Esophagus squamous epithelium (tissue), 5 donors: ENCODE measurements at places on chromosomes 16 and 17.

DNA sequence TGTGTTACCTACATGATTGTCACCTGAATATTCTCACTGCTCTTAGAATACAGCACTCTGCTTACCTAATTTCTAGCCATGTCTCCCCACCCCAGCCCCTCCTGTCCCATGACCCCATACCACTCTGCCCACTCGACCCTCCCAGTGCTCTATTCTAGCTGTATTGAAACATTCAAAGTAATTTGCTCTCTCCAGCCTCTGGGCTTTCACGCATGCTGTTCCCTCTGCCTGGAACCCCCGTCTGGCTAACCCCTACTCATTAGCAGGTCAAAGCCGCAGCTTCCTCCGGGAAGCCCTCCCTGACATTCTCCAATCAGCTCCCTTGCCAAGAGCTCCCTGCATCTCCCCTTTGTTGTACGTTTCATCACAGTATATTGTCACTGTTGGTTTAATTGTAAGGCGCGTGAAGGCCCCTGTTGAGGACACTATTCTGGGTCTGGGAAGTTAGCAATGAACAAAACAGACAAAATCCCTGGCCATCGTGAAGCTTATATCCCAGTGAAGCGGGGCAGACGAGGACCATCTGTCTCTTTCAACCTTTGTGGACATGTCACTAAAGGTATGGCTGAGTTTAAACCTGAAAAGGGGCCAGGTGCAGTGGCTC lies 72.3 kb upstream of the LHX1 start:
- no peak for DNase-seq

GRCh38 chr16:1313721-1314369 lies 4.4 kb downstream of the UBE2I start:
- DNase-seq = no peak

DNA sequence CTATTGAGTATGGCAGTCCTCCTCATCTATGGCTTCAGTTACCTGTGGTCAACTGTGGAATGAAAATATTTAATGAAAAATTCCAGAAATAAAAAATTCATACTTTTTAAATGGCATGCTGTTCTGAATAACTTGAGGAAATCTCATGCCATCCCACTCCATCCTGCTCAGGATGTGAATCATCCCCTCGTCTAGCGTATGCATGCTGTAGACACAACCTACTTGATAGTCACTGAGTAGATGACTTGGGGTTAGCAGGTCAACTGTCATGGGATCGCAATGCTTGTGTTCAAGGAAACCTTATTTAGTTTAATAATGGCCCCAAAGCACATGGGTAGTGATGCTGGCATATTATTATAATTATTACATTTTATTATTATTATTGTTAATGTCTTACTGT lies 4.8 kb upstream of the VAC14 start:
- no peak for DNase-seq

DNA sequence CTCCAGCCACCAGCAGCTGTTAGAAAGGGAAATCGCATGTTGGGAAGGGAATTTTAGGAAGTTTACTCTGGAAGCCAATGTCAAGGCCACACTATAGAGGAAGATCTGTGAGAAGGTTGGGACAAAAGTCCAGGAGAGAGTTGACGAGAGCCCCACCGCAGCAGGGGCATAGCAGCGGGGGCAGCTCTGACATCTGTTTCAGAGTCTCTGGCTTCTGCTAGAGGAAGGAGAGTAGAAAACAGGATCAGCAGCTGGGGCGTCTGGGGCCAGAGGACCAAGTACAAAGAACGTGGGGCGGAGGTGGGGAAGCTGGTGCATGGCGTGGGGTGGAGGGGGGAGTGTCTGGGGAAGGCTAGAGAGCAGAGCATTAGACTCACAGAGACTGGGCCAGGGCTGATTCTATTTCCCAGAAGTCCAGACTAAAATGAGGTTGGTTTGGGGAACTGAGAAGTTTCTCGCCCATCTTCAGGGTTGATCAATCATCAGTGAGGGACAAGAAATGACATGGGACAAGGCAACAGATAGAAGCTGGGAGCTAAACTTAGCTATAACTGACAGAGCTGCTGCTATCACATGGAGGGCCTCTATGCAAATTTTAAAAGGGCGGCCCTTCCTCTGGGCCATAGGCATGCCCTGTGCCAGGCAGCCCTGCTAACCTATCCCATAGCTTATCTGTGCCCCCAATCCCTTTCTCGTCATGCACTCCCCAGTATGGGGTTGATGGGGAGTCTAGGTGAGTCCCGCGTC lies 1.2 kb downstream of the RABEP2 start:
- no peak for DNase-seq

DNA sequence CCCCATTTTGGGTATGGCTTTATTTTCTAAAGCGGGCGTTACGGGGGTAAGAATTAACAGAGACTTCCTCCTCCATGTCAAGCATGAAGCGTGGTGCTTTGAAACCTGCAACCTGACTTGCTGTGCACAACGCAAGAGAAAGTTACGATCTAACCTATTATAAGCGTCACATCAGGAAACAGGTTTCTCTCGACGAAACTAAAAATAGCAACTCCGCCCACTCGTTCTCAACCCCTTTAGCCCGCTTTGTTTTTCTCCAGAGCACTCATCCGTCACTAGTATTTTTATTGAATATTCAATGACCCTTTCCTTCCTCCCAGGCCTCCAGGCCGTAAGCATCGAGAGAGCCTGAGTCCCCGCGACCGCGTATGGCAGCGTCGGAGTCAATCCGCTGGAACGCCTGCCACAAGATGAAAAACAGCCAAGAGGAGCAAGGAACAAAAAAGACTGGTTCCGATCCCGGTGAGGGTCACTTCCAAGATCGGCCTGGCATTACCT lies 555 bp downstream of the NUP88 start:
- no peak for DNase-seq

DNA sequence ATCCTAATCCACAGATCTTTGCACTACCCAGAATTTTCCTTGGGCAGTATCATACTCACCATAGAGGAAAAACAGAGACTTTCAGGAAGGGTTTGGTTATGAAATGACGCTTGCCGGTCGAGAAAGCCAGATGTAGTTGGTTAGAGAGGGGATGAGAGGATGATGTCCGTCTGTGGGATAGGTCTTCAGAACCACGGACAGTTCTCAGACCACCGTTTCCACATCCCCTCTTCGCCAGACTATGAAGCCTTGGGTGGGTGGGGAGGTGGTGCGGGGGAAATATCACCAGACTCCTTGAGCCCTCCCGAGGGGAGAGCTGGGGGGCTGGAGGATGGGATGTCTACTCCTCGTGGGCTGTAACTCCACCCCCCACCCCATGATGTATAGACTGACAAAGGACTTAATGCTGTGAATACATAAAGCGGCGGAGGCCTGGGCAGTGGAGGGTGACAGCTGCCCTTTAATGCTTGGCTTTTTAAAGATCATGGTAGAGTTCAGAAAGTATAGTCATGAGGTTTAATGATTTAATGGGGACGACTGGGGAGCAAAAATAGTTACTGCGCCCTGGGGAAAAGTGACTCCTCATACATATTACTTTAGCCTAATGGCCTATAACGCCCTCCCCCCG lies 96.6 kb downstream of the MRM1 start:
- no peak for DNase-seq

DNA sequence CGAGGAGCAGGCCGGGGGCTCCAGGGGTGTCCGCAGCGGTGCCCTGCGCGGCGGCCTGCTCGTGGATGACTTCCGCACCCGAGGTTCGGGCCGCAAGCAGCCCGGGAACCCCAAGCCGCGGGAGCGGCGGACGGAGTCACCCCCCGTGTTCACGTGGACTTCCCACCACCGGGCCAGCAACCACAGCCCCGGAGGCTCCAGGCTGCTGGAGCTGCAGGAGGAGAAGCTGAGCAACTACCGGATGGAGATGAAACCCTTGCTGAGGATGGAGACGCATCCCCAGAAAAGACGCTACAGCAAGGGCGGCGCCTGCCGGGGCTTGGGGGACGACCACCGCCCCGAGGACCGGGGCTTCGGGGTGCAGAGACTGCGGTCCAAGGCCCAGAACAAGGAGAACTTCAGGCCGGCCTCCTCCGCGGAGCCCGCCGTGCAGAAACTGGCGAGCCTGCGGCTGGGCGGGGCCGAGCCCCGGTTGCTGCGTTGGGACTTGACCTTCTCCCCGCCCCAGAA lies 75.8 kb downstream of the KLHDC4 start:
- no peak for DNase-seq

- no peak for DNase-seq
These were observed 650.4 kb downstream of the WWOX start for GRCh38 chr16:78749745-78750268.

DNA sequence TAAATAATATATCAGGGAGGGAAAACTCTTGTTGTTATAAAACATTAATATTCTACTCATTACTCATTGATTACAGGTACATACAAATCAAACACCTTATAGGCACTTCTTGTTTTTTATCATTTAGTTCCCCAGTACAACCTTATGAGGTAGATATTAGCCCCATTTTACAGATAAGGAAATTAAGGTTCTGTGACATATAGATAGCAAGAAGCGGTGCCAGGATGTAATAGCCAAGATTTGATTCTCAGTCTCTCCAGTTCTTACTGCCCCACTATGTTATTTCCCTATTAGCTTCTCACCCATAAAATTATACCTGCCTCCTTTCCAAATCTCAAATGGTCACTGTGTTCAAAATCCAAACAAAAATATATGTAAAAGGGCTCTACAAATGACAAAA lies 36.9 kb downstream of the CMTM3 start:
- no peak for DNase-seq

- no peak for DNase-seq
These were observed 48.0 kb downstream of the GLG1 start for GRCh38 chr16:74558873-74559272.

DNA sequence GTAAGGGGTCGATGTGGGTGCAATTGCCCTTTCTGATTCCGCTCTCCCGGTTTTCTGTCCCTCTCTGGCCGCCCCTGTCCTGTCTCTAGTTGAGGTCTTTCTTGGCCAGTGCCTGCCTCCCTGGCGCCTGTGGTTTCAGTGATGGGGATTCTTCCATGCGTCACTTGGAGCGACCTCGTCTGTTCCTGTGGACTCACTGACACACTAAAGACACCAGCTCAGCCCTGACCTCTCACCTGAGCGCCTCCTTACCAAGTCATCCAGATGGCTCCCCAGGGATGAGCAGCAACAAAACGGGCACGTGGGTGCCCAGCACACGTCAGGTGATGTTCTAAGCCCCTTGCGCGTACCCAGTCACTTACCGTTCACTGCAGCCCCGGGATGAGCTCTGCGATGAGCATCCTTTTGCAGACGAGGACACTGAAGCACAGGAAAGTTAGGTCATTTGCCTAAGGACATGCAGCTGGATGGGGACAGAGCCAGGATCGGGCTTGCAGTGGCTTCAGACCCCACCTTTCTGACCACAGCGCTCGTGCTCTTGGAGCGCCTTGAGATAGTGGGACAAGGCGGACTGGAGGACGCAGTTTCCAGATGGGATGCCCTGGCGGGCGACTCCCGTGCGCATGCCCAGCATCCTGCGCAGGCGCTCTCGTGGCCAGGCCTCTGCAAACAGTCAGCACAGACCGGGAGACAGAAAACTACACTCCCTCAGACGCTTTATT lies 11.5 kb upstream of the LGALS3BP start:
- DNase-seq = no peak

DNA sequence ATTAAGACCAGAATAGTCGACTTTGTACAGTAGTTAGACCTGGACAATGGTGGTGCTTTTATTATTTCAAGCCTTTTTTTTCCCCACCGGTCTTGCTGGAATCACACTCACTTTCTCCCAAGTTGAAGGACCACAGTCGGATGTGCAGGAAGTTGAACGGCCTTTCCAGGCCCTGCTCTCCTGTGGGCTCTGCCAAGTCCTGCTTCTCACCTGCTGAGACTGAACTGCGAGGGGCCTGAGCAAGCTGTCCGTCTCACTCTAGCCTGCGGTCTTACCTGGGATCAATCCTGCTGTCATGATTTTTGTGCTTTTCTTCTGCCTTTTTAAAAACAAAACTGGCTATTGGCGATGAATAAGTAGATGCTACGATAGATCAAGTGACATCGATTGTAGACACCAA lies 1.3 kb downstream of the TLCD3A start:
- no peak for DNase-seq

- no peak for DNase-seq
These were observed 4.6 kb upstream of the ETV4 start for GRCh38 chr17:43550754-43551153.

DNA sequence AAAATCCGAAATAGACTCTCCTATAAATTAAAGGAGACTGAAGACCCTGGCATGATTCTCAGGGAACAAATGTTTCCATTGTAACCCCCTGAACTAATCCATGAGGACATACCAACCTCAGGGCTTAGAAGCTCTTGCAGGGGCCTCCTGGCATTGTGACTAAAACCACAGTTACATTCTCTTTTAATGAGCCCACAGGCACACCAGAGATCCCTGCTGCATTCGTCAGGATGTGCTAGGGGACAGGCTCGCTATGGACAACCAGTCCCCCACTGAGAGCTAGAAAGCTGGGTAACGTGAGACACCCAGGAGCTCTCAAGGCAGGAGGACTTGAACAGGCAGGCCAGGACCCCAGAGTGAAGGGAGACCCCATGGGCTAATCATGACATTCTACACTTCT lies 140.6 kb upstream of the TNRC6C start:
- DNase-seq = no peak

GRCh38 chr16:1820946-1821290 lies 5.7 kb downstream of the HAGH start:
- DNase-seq = no peak

- DNase-seq = no peak
These were observed 497.8 kb downstream of the HS3ST4 start for GRCh38 chr16:26189536-26189935.

DNA sequence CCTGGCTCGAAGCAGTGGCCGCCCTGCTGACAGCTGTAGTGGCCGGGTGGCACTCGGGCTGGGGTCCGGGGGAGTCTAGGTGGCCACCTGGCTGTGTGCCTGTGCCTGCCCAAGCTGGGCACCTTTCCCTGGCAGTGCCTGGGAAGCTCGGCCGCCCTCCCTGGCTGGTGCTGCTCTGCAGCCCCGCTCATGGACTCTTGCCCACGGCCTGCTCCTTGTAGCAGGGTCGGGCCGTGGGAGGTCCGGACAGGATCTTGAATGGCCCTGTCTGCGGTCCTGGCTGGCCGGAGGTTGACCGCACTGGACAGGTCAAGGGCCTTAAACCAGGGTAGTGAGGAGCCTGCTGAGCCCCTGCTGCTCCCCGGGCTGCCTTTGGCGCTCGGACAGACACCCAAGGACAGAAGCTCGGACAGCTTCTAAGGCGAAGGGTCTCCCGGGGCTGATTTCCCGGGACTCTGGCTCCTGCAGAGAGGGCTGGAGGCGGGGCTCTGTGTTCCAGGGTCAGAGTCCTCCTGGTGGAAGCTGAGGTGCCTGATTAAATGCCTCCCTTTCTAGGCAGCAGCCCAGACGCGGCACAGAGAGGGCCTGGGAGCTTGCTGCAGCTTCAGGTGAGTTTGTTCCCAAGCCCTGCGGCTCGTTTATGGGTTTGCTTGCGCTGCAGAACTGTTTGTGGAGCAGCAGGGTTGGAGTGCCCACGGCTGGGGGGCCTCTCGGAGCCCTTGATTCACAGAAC lies 6.0 kb downstream of the CAPN15 start:
- DNase-seq = no peak

DNA sequence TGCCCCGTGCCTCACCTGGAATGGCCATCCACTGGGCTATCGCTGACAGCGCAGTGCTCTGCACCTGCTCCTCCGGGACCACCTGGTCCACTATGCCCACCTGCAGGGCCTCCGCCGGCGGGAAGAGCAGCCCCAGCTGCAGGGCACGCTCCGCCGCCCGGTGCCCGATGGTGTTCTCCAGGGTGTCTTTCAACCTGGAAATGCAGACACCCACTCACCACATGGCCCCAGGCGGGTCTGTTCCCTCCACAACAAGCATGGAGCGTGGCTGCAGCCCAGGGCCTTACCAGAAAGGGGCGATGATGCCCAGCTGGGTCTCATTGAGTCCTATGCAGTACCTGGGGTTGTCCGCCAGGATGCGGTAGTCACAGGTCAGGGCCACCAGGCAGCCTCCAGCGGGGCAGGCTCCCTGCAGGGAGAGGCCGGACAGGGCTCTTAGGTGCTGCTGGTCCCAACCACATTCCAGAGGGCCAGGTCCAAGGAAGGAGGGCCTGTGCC lies 6.8 kb downstream of the DNASE1L2 start:
- no peak for DNase-seq
